Body of pancreas (tissue), 4 donors: ENCODE measurements at places on chromosomes 2 and 18.

DNA sequence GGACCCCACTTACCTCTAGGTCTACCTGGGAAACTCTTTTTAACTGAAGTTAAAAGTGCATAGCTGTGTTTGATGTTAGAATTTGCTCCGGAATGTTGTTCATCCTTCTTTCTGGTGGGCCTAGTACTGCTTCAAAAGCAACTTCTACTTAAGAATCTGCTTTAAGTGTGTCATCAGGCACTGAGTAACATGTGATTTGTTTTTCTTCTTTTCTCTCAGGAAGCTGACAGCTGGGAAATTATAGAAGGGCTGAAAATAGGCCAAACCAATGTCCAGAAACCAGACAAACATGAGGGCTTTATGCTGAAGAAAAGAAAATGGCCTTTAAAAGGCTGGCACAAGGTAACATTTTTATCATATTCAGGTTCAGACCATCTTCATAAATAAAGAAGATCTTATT is 122.9 kb downstream of the PRKRA start:
- no peak for DNase-seq

DNA sequence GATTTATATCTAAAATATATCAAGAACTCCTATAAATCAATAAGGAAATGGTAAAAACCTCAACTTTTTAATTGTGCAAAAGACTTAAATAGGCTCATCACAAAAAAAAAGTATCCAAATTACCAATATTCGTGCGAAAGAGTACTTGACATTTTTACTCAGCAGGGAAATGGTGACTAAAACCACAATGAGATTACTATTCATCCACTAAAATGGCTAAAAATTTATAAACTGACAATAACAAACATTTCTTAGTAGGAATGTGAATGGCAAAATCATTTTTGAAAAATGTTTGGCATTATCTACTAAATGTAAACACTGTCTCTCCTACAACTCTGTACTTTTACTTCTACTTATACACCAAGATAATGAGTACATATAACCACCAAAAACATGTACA is 184.8 kb upstream of the RND3 start:
- no peak for DNase-seq

DNA sequence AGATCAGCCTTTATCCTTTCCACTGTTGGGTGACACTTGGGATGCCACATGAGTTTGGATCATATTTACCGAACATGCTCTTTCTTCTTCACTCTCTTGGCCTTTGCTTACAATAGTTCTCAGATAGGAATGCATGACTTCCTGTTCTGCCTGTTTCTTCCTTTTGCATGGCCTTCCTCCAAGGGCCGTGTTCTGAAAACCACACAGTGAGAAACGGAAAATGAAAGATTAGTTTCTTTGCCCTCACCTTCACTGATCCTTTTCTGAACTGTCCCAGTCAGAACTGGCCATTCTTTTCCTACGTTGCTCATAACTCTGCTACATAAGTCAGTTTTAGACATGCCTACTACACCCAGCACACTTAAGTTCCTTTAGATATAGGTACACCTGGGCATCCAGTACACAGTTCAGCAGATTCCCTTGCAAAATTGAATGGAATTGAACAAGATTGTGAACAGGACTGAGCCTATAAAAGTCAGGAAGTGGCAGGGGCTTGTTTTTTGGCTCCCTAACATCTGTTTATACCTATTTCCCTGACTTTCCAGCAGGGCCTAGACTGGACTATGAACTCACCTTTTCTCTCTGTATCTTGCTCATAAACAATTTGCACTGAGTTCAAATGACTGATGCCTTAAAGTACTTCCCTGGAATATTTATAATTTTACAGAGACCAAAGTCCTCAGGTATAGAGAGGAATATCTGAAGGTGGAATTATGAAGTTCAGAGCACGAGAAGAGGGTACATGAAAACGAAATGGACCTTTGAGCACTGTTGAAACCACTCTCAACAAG is 186.4 kb upstream of the ST6GAL2 start:
- DNase-seq, result no peak

DNA sequence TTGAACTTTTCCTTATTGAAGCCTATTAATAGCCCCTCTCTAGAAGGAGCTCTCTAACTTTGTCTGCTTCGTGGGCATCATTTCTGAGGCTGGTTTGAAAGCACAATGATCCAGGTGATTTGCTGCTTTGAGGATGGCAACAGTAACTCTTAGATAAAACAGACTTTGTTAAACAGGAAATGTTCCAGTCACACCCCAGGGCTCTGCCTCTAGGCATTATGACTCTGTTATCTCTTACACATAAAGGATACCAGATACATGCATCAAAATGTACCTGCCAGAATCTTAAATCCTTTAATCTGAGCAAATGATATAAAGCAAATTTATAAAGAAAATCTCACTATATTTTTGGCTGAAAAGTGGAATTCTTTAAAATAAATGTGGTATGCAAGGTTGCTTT is 52.3 kb downstream of the GAD1 start:
- no peak for DNase-seq

DNA sequence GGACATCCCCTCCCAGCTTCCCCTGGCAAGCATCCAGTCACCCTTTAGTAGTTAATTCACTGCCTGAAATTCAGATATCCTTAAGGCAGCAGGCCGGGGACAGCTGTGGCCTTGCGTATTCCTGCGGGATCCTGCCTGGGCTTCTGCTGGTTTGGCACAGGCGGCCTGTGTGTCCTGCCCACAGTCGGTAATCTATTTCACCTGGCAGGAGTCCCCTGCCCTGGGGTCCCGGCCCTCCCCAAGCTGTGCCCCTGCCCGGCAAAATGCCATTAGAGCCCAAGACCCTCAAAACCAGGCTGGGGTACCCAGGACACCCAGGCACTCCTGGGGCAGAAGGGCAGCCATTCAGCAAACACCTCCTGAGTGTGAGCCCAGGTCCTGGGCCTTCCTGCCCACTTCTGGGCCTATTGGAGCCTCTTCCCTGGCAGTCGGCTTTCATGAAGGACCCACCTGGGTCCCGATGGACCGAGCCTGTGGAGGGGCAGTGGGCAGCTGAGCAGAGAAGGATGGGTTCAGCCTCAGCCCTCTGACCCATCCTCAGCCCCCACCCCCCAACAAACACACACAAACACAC is 11.6 kb downstream of the CROCC2 start:
- peak; percentile 2 for DNase-seq

DNA sequence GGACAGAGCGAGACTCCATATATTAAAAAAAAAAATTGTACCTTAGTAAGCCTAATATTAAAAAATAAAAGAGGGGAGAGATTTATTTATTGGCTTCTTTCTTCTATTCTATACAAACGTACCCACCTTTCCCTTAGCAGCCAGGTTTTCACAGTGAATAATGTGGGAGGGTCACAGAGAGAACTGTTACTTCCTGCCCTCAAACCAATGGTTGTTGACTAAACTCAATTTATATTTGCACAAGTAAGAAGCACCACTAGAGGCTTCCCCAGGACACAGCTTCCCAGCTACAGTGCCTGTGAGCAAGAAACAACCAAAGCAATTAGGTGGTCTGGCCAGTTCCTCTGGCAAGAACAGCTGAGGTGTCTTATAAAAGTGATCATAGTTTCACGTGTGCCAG is 28.9 kb upstream of the GALR1 start:
- DNase-seq, result no peak

DNA sequence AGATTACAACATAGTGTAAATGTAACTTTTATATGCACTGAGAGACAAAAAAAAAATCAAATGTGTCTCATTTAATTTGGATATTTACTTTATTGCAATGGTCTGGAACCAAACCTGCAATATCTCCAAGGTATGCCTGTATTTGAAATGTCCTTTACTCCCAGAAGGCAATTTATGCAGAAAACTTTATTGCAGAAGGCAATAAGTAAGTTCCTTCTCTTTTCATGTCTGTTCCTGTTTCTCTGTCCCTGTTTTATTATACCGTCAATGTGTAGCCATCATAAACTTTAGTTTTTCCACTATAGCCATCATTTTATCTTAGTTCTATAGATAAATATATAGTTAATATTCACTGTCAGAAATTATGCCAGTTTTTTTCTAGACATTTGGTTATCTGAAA is 513.1 kb upstream of the FAM98A start:
- DNase-seq, result no peak

GRCh38 chr2:112472547-112473263 is 9.3 kb upstream of the TTL start:
- DNase-seq, result no peak

- DNase-seq, result no peak
These were observed 90.2 kb downstream of the PARD3B start for GRCh38 chr2:204635478-204635877.

GRCh38 chr2:143559147-143559546 is 429.9 kb downstream of the ARHGAP15 start:
- no peak for DNase-seq

- no peak for DNase-seq
These were observed 36.1 kb upstream of the TWIST2 start for GRCh38 chr2:238811759-238812158.

- no peak for DNase-seq
These were observed 138.5 kb upstream of the SLC35G4 start for GRCh38 chr18:11470941-11471340.

- DNase-seq, result no peak
These were observed 9.8 kb downstream of the WDR43 start for GRCh38 chr2:28904295-28904694.

DNA sequence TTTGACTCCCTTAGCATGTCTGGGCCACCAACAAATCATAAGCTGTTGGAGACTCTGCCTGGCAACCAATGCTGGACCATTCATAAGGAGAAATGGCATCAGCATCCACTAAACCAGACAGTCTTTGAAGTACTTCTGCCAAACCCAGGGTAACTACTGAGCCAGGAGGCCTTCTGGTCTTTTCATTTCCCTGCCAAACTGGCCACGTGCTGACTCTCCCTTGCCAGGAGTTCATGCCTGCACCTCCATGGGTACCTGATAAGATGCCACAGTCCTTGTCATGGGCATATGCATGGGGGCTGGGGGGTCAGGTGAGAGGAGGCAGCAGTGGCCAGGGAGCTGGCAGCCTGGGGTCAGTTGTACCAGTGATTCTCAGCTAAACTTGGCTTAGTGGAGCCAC is 34.2 kb upstream of the DAPL1 start:
- DNase-seq, result no peak

- peak; percentile 96 for DNase-seq
These were observed 460 bp downstream of the EPC2 start for GRCh38 chr2:148644883-148645538.

DNA sequence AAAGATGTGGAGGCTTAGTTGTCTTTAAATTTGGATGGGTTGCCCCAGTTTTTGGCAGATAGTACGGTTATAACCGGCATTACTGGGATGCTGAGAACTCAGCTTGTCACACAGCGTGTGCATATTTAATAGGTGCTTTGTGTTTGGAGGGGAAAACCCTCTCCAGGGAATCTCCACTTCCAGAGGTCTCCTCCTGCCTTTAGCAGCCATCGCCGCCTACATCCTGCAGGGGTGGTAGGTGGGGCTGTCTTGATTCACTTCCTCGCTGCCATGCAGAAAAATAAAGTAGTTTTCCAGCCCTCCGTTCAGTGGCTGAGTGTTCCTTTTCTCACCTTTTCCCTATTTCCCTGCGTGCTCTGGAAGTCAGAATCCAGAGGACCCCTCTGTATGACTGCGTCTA is 76.4 kb downstream of the ITGB1BP1 start:
- no peak for DNase-seq

DNA sequence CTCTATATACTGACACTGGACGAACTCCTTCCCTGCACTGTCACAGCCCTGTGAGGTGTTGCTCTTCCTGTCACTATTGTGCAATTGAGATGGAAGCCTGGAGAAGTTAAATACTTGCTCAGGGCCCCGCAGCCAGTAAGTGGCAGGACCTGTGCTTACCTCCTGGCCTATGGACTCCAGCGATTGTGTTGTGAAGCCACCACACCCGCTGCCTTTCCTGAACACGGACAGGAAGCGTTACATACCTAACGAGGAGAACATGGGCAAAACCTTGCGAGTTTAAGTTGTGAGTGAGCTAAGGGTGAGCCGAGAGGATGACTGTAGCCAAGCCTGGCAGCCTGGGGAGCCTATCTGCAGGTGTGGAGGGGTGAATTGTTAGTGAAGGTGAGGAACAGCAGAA is 26.1 kb downstream of the RAB31 start:
- no peak for DNase-seq

DNA sequence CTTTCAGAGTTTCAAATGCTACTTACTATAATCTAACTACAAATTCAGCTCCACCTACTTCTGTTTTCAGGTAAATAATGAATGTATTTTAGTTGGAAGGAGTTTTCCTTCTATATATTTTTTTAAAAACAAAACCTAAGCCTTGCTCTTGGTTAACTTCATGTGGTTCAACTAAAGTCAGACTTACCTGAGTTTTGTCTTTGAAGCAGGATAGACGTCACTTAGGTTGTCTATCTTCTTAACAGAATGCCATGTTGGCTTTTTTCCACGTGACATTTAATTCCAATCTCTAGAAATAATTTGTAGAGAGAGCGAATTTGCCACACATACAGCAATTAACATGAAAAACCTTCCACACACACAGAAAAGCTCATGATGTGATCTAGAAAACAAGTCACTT is 43.9 kb upstream of the CYTIP start:
- no peak for DNase-seq

DNA sequence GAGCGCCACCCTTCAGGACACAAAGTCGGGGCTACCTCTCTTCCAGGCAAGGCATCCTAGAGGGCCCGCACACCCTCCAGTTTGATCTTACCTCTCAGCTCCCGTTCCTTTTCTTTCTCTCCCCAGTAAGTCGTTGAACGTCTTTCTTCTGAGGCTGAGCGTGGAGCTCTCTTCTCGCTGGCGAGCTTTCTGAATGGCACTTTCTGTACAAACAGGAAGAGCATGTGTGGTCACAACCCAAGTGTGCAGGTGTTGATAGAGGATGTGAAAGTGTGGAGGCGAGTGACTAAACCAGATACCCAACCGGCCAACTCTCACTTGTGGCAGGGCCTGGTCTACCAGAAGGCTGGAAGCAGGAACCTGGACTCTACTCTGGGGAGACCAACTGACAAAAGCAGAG is at the start of gene AFF3:
TSS of gene AFF3 (minus strand) at position 198 of the 400 bp plus-strand sequence. CDS start 38,136 bp downstream, outside the sequence.
- DNase-seq, result no peak

- DNase-seq, result no peak
These were observed 17.1 kb downstream of the DYNAP start for GRCh38 chr18:54608028-54608642.

- no peak for DNase-seq
These were observed 436.9 kb downstream of the METTL4 start for GRCh38 chr18:2134364-2134763.

GRCh38 chr2:182355815-182356214 is 71.0 kb downstream of the PDE1A start:
- no peak for DNase-seq
